ENCODE measurements at places on chromosomes 1 and 21.

- DNase-seq: no peak
These were observed 6.1 kb downstream of the TNFSF18 start for GRCh38 chr1:173044656-173045055.

DNA sequence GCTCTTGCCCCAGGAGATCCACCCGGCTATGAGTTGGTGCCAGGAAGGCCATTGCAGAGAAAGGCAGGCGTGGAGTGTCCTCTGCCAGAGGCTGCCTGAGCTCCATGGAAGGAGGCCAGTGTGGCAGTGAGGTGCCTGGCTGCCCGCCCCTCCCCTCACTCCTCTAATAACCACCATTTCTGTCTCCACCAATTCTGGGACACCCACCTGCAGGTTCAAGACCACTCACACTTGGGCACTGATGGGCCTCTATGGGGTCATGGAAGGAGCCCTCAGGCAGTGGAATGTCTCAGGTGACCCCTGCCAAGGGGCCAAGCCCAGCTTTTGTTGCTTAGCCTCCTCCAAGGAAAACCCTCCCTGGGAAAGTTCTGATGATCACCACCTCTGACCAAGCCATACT, 731.6 kb downstream of the MATN1 start:
- no peak for DNase-seq

DNA sequence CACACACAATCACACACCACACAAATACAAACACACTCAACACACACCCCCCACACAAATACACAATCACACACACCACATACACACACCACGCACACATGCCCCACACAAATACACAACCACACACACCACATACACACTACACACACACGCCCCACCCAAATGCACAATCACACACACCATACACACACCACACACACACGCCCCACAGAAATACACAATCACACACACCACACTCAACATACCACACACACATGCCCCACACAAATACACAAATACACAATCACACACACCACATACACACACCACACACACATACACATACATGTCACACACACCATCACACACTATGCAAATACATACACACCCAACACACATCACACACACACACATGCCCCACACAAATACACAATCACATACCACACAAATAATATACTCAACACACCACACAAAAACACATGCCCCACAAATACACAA, 50.2 kb downstream of the PRDM15 start:
- no peak for DNase-seq

DNA sequence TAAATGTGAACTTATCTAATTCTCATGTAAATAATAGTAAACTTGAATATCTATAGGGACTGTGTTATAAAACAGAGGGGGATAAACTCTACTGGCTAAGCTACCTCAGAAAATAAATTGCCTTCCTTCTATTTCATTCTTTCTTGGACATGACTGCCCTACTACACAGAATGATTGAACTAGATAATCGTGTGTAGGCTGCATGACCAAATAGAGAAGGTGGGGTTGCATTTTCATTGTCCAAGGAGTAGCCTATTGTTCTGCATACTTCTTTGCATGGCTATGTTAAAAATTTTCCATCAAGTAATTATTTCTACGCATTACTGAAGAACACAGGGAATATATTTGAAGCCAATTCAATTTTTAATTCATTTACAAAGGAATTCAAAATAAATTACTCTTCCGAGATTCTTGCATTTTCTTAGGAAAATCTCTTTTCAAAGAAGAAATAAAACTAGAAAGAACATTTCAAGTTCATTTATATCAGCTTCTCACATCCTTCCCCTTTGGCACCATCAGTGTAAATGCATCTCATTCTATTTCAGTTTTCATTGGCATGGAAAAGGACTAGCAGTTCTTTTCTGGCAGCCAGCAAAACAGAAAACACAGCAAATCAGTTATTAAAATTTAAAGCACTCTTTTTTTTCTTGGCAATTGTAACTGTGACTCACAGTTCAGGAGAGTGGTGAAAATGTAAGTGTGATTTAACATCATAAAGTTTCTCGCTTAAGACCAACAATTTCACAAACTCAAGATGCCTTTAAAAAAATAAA, 714.7 kb downstream of the NCAM2 start:
- DNase-seq: peak; percentile 71

- no peak for DNase-seq
These were observed 31.6 kb downstream of the CDK18 start for GRCh38 chr1:205535866-205536758.

- no peak for DNase-seq
These were observed 127.2 kb downstream of the LACTBL1 start for GRCh38 chr1:22845398-22845935.

- DNase-seq: no peak
These were observed 6.2 kb downstream of the AKIRIN1 start for GRCh38 chr1:38997034-38997900.

GRCh38 chr1:95095833-95096217, 21.3 kb upstream of the TLCD4 start:
- peak; percentile 47 for DNase-seq

- no peak for DNase-seq
These were observed 9.3 kb upstream of the HES5 start for GRCh38 chr1:2539312-2539907.

DNA sequence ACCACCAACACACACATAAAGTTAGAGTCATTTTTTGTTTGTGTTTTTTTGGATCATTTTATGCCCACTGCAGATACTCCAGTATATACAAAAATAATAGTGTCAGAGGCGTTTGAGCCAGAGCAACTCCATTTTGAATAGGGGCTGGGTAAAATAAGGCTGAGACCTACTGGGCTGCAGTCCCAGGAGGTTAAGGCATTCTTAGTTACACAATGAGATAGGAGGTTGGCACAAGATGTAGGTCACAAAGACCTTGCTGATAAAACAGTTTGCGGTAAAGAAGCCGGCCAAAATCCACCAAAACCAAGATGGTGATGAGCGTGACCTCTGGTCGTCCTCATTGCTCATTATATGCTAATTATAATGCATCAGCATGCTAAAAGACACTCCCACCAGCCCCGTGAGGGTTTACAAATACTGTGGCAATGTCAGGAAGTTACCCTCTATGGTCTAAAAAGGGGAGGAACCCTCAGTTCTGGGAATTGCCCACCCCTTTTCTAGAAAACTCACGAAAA, 40.6 kb downstream of the GJA5 start:
- DNase-seq: no peak

- DNase-seq: peak; percentile 21
These were observed 248.1 kb upstream of the DEPDC1 start for GRCh38 chr1:68745011-68745410.

- DNase-seq: no peak
These were observed 47.6 kb upstream of the PPP2R5A start for GRCh38 chr1:212237651-212238050.

DNA sequence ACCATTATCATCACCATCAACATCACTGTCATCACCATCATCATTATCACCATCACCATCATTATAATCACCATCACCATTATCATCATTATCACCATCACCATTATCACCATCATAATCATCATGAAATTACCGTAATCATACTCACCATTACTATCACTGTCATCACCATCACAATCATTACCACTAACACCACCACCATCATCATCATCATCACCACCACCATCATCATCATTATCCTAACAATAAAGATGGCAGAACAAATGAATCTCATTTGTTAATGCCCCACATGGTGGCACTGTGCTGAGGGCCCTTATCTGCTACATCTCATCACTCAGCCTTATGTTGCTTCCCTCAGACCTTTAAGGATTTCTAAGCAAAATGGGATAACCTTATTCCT, 9.4 kb upstream of the PLA2G2E start:
- no peak for DNase-seq

GRCh38 chr1:96087719-96088118, 633.9 kb upstream of the PTBP2 start:
- no peak for DNase-seq

DNA sequence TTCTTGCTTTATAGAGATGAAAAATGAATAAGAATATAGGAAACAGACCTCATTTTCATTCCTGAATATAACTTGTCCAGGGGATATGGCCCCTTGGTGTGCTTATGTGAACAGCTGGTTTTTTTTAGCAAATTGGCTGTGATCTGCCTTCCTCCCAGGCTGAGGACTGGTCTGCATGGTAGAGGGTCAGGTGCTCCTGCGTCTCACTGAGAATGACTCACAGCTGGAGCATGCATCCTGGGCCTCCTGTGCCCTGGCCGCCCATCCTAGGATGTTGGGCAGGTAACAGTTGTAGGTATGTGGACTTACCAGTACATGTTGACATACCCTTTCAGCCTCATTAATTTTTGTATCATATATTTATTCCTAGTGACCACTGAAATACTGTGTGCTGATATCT, 29.8 kb downstream of the AGT start:
- DNase-seq: no peak

GRCh38 chr1:183227422-183228346, 41.6 kb downstream of the LAMC2 start:
- DNase-seq: peak; percentile 46

DNA sequence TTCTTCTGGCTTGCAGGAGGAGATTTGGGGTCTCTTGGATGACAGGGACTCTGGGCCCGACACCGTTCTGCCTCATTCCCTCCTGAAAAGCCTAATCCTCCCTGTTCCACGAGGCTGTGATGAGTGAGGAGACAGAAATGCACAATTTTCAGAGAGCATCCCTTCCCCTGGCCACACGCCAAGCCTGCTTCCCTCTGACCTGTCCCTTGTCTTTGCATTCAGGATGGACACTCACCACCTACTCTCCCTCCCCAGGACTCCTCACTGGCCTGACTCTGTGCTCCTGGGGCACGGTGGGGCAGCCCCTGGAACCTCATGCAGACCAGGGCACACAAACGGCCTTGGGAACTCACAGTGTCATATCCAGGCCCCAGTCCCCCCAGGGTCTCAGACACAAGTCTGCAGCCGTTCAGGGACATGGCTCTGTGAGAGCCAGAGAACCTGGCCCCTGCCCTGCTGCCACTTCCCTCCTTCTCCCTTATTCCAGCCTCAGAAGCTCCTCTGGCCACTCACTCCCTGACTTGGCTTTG, 3.5 kb upstream of the PRAMEF12 start:
- DNase-seq: no peak

All from fibroblast of gingiva (primary cell).